ENCODE measurements at places on chromosomes 2 and 18. TPM values are rescaled to one million over a fixed set of nuclear protein-coding genes. Genes with fewer than 3 reads are reported as not detected.

- DNase-seq = no peak
Observed at GRCh38 chr18:8657050-8657820, 48.0 kb downstream of the RAB12 start.

DNA sequence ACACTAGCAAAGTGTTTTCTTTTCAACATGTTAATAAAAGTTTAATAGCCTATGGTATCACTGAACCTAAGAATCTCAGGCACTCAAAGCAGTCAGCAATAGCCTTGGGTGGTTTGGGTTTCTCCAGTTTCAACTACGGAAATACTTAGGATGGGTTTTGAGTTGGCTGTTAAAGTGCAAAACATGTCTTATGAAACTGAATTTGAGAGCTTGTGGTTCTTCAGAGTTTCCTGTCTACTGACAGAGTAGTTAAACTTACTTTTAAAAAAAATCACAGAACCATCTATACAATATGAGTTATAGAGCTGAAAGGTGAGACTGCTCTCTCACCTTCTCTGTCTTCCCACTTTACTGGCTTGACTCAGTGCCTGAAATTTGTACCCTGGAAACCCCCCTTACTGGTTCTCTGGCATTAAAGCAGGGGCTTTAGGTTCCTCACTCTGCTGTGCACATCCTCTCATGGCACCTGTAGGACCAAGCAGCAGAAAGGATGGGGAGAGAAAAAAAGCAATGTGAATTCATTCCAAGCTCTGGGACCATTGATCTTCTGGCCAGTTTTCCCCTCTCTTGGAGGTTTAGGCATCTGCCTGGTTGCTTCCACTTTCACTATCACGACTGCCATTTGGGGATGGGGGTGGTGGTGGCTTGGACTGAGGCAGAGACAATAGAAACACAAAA lies 18.1 kb downstream of the CCDC141 start:
- no peak for DNase-seq

DNA sequence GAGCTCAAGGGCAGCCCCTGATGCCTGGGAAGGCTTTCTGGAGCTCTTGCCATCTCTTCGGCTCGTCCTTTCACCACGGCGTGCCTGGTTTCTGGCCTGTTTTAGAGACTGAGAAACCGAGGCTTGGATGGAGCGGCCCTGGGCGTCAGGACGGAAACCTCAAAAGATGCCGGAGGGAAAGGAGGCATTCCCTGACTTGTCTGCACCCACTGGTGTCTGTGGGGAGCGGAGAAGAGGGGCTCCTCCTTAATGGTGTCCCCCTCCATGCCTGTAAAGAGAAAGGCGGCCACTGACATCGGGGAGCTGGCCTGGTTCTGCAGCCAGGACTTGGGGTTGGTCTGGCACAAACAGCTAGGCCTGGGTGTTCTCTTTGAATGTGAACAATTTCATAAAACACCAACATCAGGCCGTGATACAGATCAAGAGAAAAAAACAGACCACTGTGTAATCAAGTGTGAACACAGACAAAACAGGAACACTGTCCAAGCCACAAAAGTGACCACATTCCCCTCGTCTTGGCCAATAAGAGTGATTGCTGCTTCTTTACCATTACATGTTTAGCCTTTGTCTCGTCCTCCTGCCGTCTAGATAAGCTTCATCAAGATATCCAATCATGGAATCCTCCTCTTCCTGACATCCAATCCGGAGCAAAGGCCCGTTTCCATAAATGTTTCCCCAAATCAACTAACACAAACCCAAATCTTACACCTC lies 633 bp upstream of the ILKAP start:
- no peak for DNase-seq

DNA sequence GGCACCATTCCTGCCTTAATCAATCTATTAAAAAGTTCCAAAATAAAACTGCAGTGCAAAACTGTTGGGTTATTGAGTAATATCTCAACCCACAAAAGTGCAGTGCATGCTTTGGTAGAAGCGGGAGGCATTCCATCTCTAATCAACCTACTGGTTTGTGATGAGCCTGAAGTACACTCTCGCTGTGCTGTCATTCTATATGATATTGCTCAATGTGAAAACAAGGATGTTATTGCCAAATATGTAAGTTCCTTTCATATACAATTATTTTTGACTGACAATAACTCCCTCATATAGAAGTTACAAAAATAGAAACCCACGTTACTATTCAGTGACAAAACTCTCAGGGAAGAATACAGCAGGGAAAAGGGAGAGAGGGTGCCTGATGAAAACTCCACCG lies 43.0 kb downstream of the OSGEPL1 start:
- no peak for DNase-seq

GRCh38 chr2:23204685-23205242 lies 180.2 kb upstream of the KLHL29 start:
- no peak for DNase-seq

- DNase-seq = no peak
Observed at GRCh38 chr2:190094316-190094871, 31.9 kb upstream of the MSTN start.

The CWC22 gene
- total RNA-seq = 17.2 TPM

The SIX2 gene
- total RNA-seq = 0.51 TPM

The GRHL1 gene
- total RNA-seq = 4.7 TPM

The PROC gene
- total RNA-seq = 1.1 TPM

DNA sequence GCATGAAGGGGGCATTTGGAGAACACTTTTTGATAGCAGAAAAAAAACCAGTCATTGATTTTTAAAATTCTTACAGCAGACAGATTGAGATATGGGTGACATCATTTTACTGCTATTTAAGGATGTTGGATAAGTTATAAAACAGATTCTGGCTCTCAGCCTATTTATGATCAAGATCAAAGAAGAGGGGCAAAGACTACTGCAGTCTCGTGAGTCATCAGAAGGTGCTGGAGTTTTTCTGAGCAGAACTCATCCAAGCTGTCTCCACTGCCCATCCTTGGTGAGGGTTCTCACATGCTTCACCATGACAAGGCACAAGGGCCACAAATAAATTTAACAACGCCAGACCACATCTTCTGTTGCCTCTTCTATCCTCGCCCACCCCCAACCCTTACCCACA lies 58.8 kb downstream of the ST6GAL2 start:
- DNase-seq = no peak

DNA sequence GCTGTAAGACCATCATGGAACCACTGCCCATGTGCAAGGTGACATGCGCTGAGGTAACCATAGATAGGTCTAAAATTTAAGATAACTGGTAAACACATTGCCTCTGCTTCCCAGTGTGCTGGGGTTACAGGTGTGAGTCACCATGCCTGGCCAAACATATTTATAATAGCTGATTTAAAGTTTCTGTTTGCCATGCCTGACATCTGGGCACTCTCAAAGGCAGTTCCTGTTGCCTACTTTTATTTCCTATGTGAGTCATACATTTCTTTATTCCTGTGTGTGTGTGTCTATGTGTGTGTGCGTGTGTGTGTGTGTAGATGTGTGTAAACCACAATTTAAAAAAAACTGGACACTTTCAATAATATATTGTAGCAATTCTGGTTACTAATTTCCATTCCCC lies 415.2 kb upstream of the NETO1 start:
- no peak for DNase-seq

- no peak for DNase-seq
Observed at GRCh38 chr2:236078297-236079255, 89.6 kb downstream of the GBX2 start.

The NR4A2 gene
- total RNA-seq = 0.85 TPM

DNA sequence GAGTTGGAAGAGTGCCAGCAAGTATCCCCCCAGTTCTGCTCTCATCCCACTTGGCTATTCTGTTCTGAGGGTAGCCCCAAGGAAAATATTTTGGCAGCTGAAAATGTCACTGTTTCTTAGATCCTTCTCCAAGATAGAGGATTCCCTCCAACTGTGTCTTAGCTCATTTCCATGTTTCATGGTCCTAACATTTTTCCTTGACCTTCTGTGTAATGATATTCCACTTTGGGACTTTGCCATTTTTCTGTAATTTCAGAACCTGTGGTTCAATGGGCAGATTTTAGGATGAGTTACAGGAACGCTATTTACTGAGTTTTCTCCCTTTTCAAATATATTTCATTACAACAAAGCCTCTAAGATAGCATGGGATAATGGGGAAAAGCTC lies 34.7 kb downstream of the NHEJ1 start:
- DNase-seq = no peak

GRCh38 chr18:75393721-75394120 lies 33.8 kb downstream of the SMIM21 start:
- DNase-seq = no peak

DNA sequence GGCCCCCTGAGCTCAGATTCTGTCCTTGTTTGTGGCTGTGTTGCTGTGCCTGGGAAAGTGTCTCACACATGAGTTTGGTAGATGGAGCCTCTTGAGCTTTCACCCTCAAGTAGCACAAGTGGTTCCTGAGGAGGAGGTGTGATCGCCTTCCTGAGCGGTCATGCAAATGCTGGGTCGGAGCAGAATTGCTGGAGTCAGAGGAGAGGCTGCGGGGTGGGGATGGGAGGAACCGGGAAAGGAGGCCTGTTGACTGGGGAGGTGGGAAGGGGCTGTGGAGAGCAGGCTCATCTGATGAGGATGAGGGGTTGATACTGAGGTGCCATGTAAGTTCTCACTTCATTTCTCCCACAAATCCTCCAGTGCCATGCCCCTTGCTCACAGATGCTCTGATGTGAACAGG lies 48.4 kb upstream of the ATG16L1 start:
- no peak for DNase-seq

The PARD3B gene
- total RNA-seq = 3.6 TPM

DNA sequence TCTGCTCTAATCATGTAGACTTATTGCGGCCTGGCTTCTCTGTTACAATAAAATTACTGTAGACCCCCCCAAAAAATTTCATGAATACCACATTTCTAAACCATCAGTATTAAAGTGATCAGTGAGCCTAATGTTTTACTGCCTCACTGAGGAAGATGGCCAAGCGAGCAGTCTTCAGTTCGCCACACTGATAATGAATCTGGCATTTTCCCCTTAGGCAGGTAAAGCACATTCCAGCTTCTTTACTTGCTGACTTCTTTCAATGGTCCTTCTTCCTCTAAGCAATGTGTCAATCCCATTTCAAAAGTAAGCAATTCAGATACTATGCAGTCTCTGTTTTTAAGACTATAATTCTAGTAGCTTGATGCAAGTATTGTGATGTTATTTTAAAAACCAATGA lies 137.6 kb downstream of the LAMA1 start:
- no peak for DNase-seq

The CARF gene
- 8.0 TPM for total RNA-seq

- DNase-seq = no peak
Observed at GRCh38 chr2:5751873-5752482, 59.8 kb downstream of the SOX11 start.

Data from Panc1 (cell line).